ENCODE measurements at places on chromosomes 6 and 20.

DNA sequence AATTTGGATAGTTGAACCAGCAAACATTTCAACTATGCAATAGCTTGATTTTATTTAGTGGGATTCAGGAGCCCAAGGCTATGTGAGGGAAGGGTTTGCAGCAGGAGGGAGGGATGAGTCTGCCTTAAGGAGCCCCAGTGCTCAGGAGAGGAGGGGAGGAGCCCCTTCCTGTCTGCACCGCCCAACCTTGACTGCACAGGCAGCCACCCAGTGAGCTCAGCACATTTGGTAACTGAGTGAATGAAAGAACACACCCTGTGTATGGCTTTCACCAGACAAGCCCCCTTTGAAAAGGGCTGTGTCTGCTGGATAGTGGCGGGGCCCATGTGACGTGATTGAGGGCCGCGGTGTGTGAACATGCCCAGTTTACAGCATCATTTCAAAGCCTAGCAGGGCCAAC, 17.0 kb downstream of the DACT2 start:
- DNase-seq: no peak

DNA sequence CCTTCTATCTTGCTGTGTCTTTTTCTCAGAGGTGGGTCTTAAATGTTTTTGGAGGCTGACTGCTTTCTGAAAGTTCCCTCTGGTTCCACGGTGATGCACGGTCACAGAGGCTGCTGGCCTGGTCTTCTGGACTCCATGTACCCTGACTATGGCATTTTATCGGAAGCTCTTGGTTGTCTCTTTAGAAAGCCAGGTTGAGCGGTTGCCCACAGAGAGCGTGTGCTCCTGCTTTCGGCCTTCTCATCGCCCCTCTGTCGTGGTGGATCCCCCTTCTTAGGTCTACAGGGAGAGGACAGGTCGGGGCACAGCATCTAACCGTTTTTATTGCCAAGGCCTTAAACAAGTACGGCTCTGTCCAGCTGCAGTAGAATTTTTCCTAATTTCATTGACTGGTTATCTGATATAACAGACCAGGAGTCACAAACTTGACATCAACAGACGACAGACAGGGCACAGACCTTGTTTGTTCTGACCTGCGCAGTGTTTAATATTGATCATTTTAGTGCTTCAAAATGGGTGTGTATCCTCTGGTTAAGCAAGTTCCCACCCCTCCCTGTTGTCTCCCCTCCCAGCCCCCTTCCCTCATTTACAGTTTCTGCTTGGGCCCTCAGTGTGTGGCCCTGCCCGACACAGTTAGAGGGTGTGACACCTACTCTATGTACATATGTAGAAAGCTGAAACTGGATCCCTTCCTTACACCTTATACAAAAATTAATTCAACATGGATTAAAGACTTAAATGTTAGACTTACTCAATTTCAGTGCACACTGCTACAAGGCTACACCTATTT, 24.7 kb downstream of the SYTL3 start:
- no peak for DNase-seq

DNA sequence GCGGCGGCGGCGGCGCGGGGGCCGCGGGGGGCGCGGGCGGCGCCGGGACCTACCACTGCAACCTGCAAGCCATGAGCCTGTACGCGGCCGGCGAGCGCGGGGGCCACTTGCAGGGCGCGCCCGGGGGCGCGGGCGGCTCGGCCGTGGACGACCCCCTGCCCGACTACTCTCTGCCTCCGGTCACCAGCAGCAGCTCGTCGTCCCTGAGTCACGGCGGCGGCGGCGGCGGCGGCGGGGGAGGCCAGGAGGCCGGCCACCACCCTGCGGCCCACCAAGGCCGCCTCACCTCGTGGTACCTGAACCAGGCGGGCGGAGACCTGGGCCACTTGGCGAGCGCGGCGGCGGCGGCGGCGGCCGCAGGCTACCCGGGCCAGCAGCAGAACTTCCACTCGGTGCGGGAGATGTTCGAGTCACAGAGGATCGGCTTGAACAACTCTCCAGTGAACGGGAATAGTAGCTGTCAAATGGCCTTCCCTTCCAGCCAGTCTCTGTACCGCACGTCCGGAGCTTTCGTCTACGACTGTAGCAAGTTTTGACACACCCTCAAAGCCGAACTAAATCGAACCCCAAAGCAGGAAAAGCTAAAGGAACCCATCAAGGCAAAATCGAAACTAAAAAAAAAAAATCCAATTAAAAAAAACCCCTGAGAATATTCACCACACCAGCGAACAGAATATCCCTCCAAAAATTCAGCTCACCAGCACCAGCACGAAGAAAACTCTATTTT, 2.0 kb downstream of the FOXC1 start:
- DNase-seq: peak; percentile 79

DNA sequence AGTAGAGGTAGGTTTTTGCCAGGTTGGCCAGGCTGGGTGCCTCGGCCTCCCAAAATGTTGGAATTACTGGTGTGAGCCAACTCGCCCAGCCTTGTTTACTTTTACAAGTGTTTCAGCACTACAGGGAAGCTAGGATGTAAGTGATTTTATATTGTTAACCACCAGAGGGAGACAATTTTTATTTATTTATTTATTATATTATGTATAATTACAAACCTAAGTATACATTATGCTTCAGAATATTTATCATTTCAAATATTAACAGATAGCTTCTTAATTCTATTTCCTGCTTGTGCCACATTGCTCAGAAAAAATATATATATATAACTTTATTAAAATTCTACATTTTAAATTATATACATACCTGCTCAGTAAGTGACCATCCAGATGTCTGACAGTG, 9.8 kb downstream of the MMUT start:
- DNase-seq: no peak

DNA sequence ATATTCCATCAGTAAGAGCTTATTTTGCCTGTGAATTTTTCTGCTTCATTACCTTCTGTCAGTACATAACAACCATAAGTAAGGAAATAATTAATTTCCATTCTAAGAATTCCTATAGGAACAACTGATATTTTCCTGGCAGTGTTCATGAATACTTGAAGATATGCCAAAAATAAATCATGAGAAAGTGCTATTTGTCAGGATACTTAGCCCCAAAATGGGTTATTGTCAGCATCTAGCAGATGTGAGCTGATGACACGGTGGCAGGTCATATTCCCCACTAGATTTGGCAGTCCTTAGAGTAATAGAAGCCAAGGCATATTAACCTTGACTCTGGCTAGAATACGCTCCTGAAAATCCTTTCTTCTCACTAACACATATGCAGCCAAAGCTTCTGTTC, 43.2 kb upstream of the CRISP1 start:
- DNase-seq: no peak

DNA sequence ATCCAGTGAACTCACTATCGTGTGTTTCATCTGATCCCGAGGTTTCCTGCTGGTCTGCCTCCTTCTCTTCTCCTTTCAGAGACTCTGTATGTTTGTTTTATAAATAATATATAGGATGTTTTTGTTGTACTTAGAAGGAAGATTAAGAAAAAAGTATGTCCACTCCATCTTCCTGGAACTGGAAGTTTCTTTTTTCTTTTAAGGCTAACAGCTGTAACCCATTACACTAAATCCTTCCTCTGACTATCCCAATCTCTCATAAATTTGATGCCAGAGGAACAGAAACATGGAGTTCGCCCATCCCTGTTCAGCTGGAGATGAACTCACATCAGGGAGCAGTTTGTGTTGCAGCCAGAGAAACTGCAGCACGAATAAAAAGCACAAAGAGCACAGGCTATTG, 20.7 kb downstream of the RIPK1 start:
- DNase-seq: no peak

DNA sequence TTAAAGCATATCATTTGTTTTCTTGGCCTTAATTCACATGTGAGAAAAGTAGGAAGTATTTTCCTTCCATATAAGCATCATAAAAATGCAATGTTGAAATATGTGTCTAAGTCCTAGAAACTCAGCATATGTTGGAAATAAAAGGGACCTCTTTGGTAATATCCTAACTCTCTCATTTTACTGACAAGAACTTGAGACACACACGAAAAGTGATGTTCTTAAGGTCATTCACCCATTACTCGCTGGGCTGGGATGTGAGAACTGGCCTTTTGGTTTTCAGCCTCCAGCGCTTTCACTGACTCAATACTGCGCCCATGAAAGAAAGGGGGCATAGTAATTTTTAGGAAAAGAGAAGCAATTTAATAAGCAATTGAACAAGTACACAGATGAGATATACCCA, 153.5 kb upstream of the SCGN start:
- DNase-seq: no peak

- peak; percentile 7 for DNase-seq
Observed at GRCh38 chr6:474453-475185, 83.1 kb downstream of the IRF4 start.

DNA sequence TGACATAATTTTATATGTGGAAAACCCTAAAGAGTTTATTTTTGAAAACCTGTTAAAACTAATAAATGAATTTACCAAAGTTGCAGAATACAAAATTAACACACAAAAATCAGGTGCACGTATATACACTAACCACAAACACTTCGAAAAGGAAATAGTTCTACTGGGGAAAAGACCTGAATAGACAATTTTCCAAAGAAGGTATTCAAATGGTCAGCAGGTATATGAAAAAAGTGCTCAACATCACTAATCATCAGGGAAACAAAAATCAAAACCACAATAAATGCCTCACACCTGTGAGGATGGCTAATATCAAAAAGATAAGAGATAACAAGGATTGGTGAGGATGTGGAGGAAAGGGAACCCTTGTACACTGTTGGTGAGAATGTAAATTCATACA, 110.6 kb downstream of the PXDC1 start:
- no peak for DNase-seq

DNA sequence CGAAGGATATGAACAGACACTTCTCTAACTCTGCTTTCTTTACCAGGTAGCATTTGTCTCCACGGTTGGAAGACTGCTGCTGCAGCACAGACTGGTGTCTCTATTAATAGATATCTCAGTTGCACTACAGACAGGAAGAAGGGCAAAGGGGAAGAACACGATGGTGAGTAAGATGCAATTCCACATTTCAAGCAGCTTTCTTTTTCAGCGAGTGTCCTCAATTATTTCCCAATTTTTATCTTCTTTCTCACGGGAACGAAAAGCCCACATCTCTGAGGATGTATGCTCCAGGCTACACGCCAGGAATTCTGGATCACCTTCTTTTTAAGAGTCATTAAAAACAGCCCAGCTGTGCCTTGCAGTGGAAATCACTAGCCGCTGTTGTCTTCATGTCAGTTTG, 311.6 kb upstream of the ECI2 start:
- no peak for DNase-seq

DNA sequence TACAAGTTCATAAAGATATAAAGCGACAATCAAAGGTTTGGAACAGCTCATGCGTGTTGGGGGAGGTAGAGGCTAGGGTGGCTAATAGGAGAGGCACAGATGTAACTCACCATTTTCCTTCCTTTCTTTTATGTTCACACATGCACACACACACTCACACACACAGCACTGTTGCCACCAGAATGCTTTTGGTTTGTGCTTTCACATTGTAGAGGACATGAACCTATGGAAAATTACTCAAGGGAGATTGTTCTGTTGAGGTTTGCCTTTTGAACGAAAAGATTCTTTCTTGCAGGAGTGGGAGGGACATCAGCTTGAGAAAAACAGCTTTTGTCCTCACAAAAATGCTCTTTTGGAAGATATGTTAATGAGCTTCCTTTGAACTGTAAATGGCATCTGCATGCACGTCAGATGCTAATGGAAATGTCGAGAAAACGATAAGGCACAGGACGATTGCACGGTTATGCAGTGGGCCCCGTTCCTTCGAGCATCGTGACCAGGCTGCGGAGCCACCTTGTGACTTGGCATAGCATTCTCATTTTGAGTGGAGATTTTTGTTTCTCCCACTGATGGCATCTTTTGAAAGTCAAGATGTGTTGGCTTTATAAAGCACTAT, 724.1 kb downstream of the KIF16B start:
- no peak for DNase-seq

DNA sequence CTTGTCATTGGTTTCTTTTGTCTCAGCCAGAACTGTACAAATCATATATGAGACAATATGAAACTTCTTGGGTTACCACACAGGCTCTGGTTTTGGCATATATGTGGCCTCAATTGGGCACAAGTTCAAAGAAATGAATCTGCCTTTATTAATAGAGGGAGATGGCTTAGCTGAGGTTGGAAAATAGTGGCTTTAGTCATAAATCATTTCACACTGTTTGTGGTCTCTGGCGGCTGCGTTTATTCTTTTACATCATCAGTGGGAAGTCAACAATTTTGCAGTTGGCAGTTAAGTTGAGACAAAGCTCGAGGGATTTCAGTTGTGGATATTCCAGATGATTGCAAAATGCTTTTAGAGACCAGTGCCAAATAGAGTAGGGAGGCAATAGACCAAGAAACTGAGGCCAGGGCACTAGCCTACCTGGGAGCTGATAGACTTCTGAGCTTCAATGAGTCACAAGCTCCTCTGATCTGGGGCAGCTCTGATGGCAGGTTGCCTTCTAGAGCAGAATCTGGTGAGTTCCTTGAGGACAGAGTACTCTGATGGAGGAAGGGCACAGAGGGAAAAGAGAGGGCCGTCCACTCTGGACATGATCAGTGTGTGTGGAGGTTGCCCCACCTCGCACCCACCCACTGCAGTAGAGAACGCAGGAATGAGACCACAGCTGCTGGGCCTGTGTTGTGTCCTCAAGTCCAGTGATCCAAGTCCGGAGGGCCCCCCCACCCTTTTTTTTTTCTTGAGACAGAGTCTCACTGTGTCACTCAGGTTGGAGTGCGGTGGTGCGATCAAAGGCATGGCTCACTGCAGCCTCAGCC, 73.5 kb downstream of the ARMC2 start:
- DNase-seq: no peak

- DNase-seq: peak; percentile 97
Observed at GRCh38 chr6:112087136-112087911, at the start of the genes FAM229B and TUBE1. TSS of gene FAM229B (plus strand) at chr6:112087591. CDS start at chr6:112099284, 11,693 bp downstream. TSS of gene TUBE1 (minus strand) at chr6:112087482. CDS start at chr6:112087434, 48 bp downstream.

DNA sequence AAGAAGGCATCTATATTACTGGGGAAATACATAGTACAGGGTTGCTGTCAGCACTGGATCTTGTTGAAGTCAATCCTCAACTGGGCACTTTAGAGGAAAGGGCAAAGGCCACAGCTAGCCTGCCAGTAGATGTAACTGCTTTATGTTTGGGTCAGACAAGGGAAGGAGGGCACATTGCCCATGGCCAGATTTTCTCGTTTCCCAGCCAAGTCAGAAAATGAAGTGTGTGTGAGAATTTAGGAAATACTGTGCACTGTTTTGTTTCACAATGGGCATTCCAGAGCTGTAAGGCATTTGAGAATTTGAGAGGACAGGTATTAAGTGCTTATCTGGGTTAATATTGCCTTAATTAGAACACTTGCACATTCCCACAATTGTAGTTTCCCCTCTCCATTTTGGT, 183.9 kb upstream of the MCHR2 start:
- DNase-seq: no peak

DNA sequence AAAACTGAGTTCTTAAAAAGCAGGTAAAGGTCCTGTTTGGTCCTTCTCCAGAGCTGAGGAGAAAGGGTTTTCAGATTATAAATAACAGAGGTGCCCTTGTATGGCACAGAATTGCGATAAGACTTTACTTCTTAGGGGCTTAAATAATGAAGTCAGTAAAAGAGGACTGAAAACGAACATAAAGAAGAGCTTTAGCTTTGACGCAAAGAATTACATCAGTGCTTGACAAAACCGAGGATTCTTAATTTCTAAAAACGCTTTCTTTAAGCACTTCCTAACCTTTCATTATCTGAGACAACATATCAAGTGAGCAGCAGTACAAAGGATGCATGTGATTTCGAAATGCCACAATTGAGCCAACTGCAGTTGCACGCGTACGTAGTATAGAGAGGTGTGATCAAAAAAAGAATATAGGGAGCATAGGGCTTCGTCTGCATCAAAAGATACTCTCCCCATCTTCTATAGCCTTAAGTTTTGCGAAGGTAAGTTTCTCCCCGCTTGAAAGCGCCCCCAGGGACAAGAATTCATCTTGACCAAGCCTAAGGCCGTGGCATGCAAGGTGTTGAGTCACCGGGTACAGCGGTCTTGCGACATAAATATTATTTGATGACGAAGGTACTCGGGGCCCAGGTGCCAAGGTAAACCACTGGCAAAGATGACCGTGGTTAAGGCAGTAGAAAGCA, 778 bp upstream of the LOC128125822 start:
- no peak for DNase-seq

All from right kidney (tissue), 9 donors.